ENCODE measurements at places on chromosomes 12 and 14.

- H3K36me3 ChIP-seq, result no peaks in the 10 kb centered on the region
- no peak within 1 kb of the TSS for H3K4me3 ChIP-seq
- no peaks in the 10 kb centered on the region for H3K27me3 ChIP-seq
- DNase-seq, result no peak
Measured at GRCh38 chr14:74875941-74876913, at the start of gene PROX2. Gene PROX2, minus strand, starts transcription at chr14:74876145. Its CDS starts 12,311 bp downstream, at chr14:74863834.

DNA sequence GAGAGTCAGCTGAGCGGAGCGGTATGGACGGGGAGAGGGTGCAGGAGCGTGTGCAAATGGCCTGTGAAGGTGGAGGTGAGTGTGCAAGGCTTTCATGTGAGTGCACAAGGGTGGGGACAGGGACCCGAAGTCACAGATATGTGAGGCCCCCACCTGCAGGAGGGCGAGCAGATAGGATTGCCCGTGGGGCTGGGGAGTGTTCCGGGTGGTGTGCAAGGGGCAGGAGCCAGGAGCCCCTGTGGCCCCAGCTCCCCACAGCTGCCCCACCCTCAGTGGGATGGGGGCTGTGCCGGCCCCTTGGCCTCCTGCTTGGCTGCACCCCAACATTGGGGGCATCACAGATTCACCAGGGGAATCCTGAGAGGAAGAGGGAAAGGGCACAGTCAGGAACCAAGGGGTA is 5.5 kb upstream of the ZNF384 start:
- no peak for DNase-seq
- peaks cover 9% of the 10 kb centered on the region for H3K4me1 ChIP-seq
- no peak overlapping the region for H3K27ac ChIP-seq
- H3K27me3 ChIP-seq, result peaks cover 29% of the 10 kb centered on the region

DNA sequence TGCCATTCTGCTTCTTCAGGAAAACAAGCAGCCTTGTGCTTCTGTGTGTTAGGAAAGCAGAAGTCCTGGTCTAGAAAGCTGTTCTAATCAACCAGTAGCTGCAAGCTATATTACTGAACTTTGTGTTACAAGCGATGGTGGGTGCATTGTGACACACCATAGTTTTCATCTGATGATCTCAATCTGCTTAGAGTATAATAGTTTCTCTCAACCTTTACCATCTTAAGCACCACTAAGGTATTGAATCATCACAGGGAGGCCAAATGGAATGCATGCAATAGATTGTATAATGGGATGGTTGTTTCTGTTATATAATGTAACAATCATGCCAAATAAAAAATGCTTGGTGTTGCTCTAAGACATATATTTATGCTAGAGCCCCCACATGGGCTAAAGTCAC is 771.7 kb downstream of the NOVA1 start:
- no peaks in the 10 kb centered on the region for H3K27me3 ChIP-seq
- no peak overlapping the region for H3K4me3 ChIP-seq
- no peaks in the 10 kb centered on the region for H3K4me1 ChIP-seq
- H3K27ac ChIP-seq, result no peak overlapping the region
- no peak for DNase-seq

- H3K36me3 ChIP-seq, result no peaks in the 10 kb centered on the region
- H3K4me1 ChIP-seq, result no peaks in the 10 kb centered on the region
- DNase-seq, result peak; percentile 61
- no peaks in the 10 kb centered on the region for H3K27me3 ChIP-seq
- H3K27ac ChIP-seq, result no peak overlapping the region
Measured at GRCh38 chr12:27383429-27384260, 51.0 kb downstream of the BMAL2 start.

DNA sequence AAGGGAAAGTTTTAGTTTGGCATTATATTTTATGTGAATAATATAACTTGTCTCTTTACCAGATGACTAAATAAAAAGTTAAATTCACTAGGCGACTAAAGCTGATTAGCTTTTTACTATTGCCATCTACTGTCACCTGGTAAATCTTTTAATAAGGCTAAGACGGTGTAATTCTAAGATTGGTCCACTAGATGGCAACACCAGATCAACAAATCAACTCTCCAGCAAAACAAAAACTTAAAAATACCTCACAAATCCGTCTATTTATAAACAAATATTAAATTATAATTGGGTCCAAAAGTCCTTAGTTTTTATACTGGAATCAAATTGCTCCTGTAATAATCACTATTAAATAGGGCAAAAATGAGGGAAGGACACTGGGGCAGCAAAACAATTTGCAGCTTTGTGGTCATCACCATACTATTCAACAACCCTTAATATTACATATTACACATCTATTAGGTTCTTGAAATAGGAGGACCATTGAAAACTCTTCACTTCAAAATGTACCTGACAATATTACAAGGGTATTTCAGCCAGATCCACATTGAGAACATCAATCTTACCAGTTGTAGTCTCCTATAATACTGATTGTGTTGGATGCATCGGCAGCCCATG is 47.9 kb downstream of the GALC start:
- DNase-seq, result no peak
- H3K4me1 ChIP-seq, result no peaks in the 10 kb centered on the region
- no peak overlapping the region for H3K4me3 ChIP-seq
- no peak overlapping the region for H3K27ac ChIP-seq

DNA sequence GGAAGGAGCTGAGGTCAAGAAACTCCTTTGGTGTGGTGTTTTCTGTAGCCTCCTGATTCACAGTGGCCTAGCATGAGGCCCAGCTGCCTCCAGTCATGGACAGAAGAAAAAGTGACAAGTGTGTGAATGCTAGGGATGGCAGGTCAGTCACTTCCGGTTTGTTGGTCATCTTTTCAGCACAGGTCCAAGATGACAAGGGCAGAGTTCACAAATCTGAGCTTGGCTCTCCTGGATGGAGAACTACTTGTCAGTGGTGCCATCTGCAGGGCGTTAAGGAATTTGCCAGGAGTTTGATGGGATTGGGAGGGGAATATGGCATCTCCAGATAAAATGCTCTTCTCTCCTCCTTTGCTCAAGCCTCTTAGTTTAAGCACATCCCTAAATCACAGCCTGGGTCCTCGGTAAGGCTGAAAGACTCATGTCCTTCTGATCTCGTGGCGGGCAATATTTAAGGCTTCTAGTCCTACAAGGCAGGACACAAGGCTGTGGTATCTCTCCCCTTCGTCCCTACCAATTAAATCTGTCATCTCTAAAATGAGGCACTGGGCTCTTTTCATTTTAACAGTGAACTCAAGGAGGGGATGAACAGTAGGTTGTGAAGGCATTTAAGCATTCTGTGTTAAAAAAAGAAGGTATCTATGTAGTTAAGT is 10.0 kb downstream of the TUBA1B start:
- no peak overlapping the region for H3K27ac ChIP-seq
- no peaks in the 10 kb centered on the region for H3K36me3 ChIP-seq
- H3K27me3 ChIP-seq, result no peaks in the 10 kb centered on the region
- no peak overlapping the region for H3K4me3 ChIP-seq
- H3K4me1 ChIP-seq, result no peaks in the 10 kb centered on the region
- peak; percentile 48 for DNase-seq

GRCh38 chr12:103846415-103846814 is 5.4 kb upstream of the NT5DC3 start:
- H3K36me3 ChIP-seq, result no peaks in the 10 kb centered on the region
- H3K27ac ChIP-seq, result no peak overlapping the region
- DNase-seq, result no peak

DNA sequence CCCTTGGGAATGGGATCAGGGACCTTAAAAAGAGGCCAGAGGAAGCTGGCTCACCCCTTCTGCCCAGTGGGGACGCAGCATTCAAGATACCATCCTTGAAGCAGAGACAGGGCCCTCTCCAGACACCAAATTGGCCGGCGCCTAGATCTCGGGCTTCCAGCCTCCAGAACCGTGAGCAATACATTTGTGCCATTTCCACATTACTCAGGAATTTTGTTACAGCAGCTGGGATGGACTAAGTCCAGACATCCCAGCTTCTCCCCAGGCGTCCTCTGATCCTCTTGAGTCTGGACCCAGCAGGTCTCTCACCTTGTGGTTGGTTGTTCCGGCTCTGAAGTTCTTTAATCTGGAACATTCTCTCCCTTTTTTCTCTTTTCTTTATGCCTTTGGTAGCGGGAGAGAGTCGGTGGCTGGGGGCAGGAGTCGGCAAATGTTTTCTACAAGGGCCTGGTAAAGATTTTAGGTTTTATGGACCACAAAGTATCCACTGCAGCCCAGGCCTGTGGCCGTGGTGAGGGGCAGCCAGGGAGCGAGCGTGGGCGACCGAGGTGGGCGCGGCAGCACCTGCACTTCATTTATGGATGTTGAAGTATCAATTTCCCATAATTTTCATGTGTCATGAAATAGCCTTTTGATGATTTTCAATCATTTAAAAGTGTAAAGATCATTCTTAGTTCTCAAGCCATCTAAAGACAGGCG is 4.8 kb downstream of the CEP170B start:
- H3K27ac ChIP-seq, result no peak overlapping the region
- peaks cover 7% of the 10 kb centered on the region for H3K4me1 ChIP-seq
- peaks cover 27% of the 10 kb centered on the region for H3K27me3 ChIP-seq
- no peak for DNase-seq

DNA sequence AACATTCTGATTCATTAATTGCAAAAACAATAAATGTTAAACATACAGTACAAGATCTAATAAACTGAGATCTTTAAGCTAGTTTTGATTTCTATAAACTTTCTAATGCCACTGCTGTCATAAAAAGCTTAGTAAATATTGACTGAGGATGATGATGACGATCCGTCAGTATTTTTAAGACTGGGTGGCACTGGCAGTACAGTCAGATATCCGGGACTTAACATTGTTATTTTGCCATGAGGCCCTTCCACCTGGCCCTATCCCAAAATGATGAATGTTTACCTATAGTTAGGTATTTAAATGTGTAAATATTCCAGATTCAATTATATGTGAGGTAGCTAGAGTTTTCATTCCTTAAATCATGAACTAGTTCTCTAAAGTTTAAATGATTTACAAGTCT is 158.5 kb downstream of the FOXA1 start:
- no peaks in the 10 kb centered on the region for H3K36me3 ChIP-seq
- no peak for DNase-seq
- H3K4me1 ChIP-seq, result no peaks in the 10 kb centered on the region
- H3K27ac ChIP-seq, result no peak overlapping the region

- no peak overlapping the region for H3K27ac ChIP-seq
- no peaks in the 10 kb centered on the region for H3K27me3 ChIP-seq
- no peak for DNase-seq
- H3K4me1 ChIP-seq, result peaks cover 8% of the 10 kb centered on the region
- no peak overlapping the region for H3K4me3 ChIP-seq
Measured at GRCh38 chr14:72783741-72784140, 110.2 kb downstream of the DPF3 start.

- no peaks in the 10 kb centered on the region for H3K36me3 ChIP-seq
- DNase-seq, result no peak
- H3K4me3 ChIP-seq, result no peak overlapping the region
- no peaks in the 10 kb centered on the region for H3K4me1 ChIP-seq
- H3K27ac ChIP-seq, result no peak overlapping the region
Measured at GRCh38 chr12:90102957-90103652, 394.5 kb upstream of the ATP2B1 start.

DNA sequence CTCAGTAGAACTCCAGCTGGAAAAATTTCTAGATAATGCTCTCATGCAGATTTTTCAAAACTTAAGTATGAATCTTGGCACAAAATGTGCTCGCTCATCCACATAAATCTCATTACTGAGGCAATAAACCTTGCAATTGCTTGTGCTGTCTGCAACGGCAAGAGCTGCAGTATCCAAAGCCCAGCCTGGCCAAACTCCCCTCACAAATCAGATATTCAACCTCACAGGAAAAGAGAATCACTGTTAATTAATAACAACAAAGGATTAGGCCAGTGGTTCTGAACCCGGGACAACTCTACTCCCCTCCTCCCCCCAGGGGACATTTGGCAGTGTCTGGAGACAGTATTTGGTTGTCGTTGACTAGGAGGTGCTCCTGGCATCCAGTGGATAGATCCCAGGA is 19.2 kb upstream of the CORO1C start:
- no peak overlapping the region for H3K27ac ChIP-seq
- DNase-seq, result no peak
- no peak overlapping the region for H3K4me3 ChIP-seq
- H3K36me3 ChIP-seq, result no peaks in the 10 kb centered on the region
- no peaks in the 10 kb centered on the region for H3K4me1 ChIP-seq

DNA sequence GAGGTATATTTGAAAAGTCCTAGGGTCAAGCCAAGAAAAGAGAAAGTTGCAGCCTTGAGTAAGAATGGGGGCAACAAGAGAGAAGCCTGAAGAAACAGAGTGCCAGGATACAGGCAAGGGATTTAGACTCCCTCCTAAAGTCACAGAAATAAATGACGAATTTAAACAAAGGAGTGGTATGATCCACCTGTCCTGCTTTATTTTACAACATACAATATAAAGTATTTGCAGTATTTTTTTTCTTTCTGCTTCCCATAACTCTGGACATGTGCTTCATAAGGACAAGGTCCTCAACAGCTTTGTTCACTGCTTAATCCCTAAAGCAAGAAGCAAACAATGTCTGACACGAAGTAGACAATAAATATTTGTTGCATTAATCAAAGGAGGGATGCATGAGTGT is 57.4 kb downstream of the IFNG start:
- no peaks in the 10 kb centered on the region for H3K36me3 ChIP-seq
- H3K4me3 ChIP-seq, result no peak overlapping the region
- no peaks in the 10 kb centered on the region for H3K27me3 ChIP-seq
- H3K27ac ChIP-seq, result no peak overlapping the region
